ENCODE measurements at places on chromosomes 5 and 9.
A peak's percentile ranks its signal among the peaks of the same experiment; 100 is the strongest.

- no peak for DNase-seq
Measured at GRCh38 chr5:90379652-90380051, 29.9 kb downstream of the CETN3 start.

DNA sequence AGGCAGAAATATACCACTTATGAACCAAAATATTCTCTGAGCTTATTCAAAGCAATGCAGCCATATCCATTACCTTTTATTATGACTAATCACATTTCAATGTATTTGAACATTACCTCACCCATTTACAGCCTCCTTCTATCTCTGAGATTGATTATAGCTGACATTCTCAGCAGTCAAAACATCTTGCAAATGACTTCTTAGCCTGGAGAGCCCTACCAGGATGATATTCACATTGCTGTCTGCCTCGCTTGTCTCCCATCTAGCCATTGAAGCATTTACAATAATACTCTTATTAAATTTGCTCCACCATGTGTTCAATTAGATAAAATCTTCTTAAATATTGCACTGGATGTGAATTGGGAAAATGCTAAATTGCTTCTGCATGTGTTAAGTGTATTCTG is 1879.9 kb upstream of the ACO1 start:
- DNase-seq: no peak

DNA sequence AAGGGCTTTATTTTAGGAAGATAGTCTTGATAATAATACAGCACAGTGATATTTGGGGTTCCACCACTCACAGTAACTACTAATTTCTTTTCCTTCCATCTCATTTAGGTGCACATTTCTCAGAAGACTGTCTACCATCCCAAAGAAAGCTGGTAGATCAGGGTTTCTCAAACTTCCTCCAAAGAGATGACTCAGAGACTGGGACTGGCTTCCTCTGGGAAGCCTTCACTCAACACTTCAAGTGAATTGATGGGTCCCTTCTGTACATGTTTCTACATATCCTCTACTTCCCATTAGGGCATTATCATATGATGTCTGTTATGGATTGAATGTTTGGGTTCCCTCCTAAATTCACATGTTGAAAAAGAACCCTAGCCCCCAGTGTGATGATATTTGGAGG is 138.5 kb downstream of the SPOCK1 start:
- DNase-seq: no peak

DNA sequence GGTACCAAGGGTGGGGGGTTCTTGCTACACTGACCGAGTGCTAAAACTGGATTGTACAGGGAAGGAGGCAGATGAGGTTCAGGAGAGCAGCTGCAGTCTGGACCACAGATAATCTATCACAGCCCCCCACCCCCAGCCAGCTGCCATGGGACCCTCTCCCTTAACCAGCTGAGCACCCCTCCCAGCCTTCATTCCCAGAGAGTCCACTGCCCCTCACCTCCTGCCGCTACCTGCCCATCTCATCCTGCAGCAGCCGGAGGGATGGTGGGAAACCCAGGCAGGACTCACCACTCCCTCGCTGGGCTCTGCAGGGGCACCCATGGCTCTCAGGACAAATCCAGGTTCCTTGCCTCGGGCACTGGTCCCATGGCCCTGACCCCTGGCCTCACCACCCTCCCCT is 66.7 kb downstream of the MRPL36 start:
- no peak for DNase-seq

DNA sequence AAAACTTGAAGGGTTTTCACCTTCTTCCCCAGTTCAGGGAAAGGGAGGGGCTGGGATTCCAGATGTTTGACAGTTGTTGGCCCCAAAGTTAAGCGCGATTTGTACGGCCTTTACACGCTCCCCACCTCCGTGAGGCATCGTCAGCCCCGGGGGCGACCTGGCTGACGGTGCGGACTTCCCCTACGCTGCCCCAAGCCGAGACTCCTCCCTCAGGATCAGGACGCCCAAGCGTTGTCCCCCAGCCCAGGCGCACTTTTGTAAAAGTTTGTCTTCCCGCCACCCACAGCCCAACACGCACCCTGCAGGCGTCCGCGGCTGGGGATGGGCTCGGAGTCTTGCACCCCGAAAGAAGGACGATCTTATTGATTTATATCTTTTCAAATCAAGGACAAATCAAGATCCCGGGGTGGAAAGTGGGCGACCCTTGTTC is 713 bp downstream of the MOB3B start:
- DNase-seq: peak; percentile 86

DNA sequence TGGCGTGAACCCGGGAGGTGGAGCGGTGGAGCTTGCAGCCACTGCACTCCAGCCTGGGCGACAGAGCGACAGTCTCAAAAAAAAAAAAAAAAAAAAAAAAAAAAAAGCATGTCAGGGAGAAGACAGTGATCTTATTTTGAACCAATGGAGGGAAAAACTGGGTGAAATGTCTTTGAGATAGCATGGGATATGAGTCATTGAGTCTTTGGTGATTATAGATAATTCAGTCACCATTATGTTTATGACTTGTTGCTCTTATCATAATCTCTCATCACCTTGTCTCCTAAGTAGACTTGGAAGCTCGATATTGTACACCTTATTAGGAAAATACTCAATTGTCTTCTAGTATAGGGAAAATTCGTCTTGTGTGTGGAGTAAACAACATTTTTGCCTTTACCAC is 55.1 kb upstream of the KDM4C start:
- no peak for DNase-seq

- DNase-seq: no peak
Measured at GRCh38 chr9:124537926-124538325, 30.7 kb upstream of the NR5A1 start.

DNA sequence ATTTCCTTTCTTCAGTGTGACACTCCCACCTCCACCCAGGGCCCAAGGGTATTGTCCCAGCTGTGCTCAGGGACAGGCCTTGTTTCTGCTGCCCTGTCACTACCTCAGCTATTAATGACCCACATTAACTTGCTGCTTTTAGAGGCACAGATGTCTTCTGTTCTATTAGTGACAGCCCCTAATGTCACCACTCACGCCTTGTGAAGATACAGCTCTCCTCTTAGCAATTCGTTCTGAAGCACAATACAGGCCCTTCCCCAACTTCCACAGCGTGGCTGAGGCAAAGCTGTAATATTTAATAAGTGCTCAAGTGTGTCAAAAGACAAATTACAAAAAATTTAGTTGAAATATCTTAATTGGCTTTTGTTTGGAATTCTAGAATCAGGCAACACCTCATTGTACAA is 44.7 kb upstream of the HMGCS1 start:
- DNase-seq: no peak

DNA sequence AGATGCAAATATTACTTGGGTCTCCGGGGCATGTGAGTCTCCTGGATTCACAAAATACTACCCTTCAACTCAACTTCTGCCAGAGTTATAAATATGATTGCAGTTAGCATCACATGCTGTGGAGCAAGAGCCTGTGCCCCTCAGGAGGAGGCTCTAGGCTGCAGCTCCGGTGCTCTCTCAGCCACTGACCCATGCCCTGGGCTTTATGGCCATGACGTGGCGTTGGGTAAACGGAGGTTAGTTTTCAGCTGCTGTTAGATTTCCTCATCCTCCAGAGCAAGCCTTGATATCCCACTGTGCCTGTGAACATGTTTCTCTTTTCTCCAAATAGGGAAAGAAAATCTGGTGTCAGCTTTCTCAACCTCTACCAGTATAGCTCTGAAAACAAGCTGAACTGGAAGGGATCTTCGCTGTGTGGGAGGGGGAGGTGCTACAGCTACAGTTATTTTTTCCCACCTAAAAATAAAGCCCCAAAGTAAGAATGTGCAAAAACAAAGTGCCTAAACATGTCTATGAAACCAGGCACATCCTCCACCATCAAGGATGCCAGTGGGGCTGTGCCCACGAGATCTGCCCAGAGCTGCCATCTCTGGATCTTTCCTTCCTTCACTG is 124.4 kb upstream of the GPR151 start:
- no peak for DNase-seq

GRCh38 chr5:139385061-139386049 is 2.3 kb upstream of the SLC23A1 start:
- no peak for DNase-seq

GRCh38 chr9:125435776-125436612 is 174.4 kb downstream of the GAPVD1 start:
- no peak for DNase-seq

DNA sequence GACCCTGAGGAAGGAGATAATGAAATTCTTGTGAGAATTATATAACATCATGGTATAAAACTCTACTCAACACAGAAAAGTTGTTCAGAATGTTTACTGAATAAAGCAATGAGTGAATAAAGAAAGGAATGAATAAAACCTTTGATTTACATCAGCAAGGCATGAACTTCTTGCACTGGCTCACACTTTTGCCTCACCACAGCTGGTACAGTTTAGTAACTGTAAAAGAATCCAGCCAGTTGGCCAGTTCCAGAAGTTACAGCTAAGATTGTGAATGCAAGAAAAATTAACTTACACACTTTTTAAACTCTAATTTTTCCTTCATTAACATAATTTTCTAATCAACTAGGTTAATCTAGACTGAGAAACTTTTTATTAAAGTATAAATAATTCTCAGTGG is 490.9 kb downstream of the NFIB start:
- DNase-seq: no peak

- no peak for DNase-seq
Measured at GRCh38 chr9:104104360-104104759, 10.3 kb downstream of the SMC2 start.

DNA sequence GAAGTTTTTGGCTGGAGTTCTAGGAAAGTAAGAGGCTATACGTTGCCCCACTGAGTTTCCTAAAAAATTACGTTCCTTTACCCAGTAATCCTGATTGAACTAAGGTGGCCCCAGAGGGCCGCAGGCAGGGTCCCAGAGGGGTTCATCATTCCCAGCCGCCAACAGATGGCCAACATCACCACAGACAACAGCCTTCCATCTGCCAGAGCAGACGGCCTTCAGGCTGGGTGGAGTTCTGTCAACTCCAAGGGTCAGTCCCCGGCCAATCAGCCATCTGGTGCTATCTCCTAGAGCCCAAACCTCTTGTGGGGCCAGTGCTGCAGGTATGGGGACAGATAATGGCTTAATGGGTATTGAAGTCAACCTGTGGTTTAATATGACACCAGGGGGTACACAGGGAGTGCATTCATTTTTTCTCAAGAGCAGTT is 30.4 kb downstream of the TBC1D2 start:
- DNase-seq: no peak

DNA sequence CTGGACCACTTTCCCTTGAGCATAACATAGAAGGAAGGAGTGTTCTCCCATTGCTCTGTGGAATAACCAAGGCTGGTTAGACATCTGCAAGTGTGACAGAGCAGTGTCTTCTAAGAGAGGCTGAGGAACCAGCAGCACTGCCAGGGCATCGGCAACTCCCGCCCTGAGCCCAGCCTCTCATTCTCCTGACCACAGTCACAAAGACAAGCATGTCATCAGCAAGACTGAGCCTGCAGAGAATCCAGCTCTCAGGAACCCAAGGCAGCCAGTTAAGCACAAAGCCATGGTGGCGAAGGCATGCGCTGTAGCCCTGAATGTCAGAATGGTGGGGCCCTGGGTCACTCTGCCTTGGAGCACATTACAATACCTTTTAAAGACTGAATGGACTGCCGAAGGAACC is 253.9 kb downstream of the AGTPBP1 start:
- no peak for DNase-seq

DNA sequence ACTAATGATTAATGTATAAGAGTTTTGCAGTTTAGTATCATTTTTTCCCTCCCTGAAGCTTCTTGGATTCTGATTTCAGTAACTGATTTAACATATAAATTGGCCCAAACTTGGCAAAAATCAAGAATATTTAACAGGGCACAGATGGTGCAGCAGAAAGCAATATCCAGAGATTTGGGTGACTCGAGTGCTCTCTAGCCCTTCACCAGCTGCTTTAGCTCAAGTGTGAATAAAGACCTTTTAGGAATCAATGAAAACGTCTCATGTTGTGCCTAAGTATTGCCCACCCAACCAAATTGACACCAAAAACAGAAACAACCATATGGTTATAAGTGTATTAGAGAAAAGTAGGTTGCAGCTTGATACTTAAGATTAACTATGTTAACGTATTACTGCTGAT is 933.4 kb upstream of the PTPRD start:
- DNase-seq: no peak

- no peak for DNase-seq
Measured at GRCh38 chr9:130961511-130962300, 22.7 kb upstream of the FIBCD1 start.

GRCh38 chr5:159034083-159034824 is 65.5 kb downstream of the EBF1 start:
- DNase-seq: no peak

- no peak for DNase-seq
Measured at GRCh38 chr5:140169410-140169809, 5.6 kb upstream of the CYSTM1 start.

DNA sequence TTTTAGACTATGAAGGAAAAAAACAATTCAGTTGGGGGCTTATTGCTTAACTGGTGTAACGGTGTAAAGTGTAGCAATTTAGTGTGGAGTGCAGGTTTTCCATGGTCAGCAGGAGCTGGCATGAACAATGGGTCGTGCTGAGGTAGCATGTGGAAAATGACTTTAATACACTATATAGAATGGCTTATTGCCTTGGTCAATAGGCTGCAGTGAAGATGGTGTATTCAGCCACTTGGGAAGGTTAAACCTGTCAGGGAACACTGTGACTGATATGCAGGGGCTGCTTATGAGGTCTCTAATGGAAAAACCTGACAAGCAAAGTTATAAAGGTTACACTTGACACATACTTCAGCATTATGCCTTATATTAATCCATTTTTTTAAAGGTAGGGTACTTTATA is 764.7 kb upstream of the ARRDC3 start:
- no peak for DNase-seq

- peak; percentile 98 for DNase-seq
Measured at GRCh38 chr9:38017149-38017884, 51.7 kb downstream of the SHB start.

GRCh38 chr9:133440874-133441273 is 18.7 kb downstream of the ADAMTS13 start:
- no peak for DNase-seq

GRCh38 chr5:120365656-120366446 is 98.2 kb upstream of the PRR16 start:
- no peak for DNase-seq

- no peak for DNase-seq
Measured at GRCh38 chr9:17291766-17292165, 156.9 kb downstream of the CNTLN start.

GRCh38 chr5:146428658-146429057 is 18.5 kb upstream of the TCERG1 start:
- DNase-seq: no peak

- peak; percentile 68 for DNase-seq
Measured at GRCh38 chr9:137605121-137606004, at the start of gene ARRDC1. Gene ARRDC1 (plus strand): TSS chr9:137605686. CDS start chr9:137605718, 32 bp downstream.

DNA sequence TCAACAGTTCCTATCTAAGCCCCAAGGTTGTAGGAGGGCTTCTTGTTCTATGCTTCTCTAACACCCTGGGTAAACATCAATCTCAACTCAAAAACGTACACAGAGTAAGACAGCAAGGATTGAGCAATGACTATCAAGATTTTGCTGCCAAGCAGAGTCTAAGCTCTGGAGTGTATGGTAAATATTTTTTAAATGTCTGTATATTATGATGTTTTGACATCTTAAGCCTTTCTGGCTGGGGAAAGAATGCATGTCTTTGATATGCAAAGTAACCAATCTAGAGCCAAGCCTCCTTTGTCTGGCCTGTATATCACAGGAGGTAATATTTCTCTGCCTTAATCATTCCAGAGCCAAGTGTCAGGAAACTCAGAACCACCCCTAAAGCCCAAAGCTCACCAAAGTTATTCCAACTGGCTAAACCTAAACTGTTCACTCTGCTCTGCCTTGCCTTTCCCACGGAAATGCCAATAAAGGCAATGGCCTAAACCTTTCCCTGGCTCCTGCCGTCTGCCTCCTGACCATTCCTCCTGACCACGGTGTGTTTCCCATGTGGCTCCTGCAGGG is 45.2 kb downstream of the YIPF5 start:
- peak; percentile 27 for DNase-seq

Data from ELF-1 (cell line).